ENCODE measurements at places on chromosomes 6 and 20. TPM values are rescaled to one million over a fixed set of nuclear protein-coding genes. Genes with fewer than 3 reads are reported as not detected.

The F13A1 gene
- not detected for total RNA-seq

The C6orf58 gene
- not detected for total RNA-seq

The ZNF322 gene
- 9.1 TPM for total RNA-seq

The PCK1 gene
- not detected for total RNA-seq

The PPP2R5D gene
- total RNA-seq = 63.1 TPM

The TP53TG5 gene
- not detected for total RNA-seq

The POM121L2 gene
- not detected for total RNA-seq

The GDAP1L1 gene
- total RNA-seq = not detected

The SMOC2 gene
- total RNA-seq = not detected

The PAX1 gene
- not detected for total RNA-seq

The SPEF1 gene
- total RNA-seq = 0.16 TPM

The CNKSR3 gene
- not detected for total RNA-seq

The ADGRF5 gene
- total RNA-seq = not detected

The HIVEP1 gene
- 21.2 TPM for total RNA-seq

The IL17A gene
- not detected for total RNA-seq

The TPBG gene
- not detected for total RNA-seq

- DNase-seq = no peak
These were observed 85.8 kb upstream of the AHI1 start for GRCh38 chr6:135583256-135583761.

- DNase-seq = no peak
These were observed 47.9 kb upstream of the ID4 start for GRCh38 chr6:19789100-19789803.

GRCh38 chr6:52284131-52284459 lies 447 bp downstream of the MCM3 start:
- peak; percentile 60 for DNase-seq

- peak; percentile 61 for DNase-seq
These were observed 105.2 kb downstream of the OR2B2 start for GRCh38 chr6:27806981-27807440.

- DNase-seq = no peak
These were observed 37.4 kb downstream of the PLCG1 start for GRCh38 chr20:41174782-41175181.

DNA sequence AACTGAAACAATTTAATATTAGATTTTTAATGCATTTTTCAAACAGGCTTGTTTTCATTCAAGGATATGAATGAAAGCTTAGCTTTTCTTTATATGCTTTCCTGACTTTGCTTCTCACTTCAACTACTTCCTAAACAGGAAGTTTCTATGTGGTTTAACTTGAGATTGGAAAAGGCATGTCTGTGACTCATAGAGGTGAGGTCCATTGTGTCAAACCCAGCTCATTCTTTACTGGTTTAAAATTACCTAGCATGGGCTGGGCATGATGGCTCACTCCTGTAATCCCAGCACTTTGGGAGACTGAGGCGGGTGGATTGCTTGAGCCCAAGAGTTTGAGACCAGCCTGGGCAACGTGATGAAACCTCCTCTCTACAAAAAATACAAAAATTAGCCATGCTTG lies 34.4 kb downstream of the EFHC1 start:
- DNase-seq = no peak

DNA sequence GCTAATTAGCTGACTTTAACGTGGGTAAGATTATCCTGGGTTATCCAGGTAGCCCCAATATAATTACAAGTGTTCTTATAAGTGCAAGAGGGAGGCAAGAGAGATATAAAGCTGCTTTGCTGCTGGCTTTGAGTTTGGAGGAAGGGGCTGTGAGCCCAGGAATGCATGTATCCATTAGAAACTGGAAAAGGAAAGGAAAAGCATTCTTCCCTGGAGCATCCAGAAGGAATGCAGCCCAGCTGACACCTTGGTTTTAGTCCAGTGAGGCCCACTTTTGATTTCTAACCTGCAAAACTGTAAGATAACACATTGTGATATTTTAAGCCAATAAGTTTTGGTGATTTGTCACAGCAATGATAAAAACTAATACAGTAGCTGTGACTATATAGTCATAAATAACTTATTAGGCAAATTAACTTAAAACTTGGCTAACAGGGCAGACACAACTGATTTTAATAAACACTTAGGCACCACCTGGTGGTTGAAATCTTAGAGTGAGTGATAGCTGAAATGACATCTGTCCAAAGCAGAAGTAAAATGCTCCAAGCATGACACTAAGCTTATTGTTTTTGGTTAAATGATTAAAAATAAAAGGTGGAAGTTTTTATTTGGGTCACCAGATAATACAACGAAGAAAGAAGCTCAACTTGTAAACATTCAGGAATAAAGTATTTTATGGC lies 35.6 kb downstream of the ADGRF4 start:
- no peak for DNase-seq

- no peak for DNase-seq
These were observed 120.3 kb downstream of the PXDC1 start for GRCh38 chr6:3631186-3631585.

DNA sequence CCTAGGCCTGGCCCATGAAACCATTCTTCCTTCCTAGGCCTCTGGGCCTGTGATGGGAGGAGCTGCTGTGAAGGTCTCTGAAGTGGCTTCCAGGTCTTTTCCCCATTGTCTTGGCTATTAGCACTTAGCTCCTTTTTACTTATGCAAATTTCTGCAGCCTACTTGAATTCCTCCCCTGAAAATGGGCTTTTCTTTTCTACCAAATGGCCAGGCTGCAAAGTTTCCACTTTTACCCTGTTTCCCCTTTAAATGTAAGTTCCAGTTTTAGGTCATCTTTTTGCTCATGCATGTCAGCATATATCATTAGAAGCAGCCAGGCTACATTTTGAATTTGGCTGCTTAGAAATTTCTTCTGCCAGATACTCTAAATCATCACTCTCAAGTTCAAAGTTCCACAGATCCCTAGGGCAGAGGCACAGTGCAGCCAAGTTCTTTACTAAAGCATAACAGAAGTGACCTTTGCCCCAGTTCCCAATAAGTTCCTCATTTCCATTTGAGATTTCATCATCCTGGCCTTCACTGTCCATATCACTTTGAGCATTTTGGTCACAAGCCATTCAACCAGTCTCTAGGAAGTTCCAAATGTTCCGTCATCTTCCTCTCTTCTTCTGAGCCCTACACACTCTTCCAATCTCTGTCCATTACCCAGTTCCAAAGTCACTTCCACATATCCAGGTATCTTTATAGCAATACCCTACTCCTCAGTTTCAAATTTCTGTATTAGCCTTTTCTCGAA lies 71.9 kb downstream of the TBC1D7 start:
- DNase-seq = no peak

- DNase-seq = no peak
These were observed 2.8 kb downstream of the HMGN3 start for GRCh38 chr6:79231666-79232065.

DNA sequence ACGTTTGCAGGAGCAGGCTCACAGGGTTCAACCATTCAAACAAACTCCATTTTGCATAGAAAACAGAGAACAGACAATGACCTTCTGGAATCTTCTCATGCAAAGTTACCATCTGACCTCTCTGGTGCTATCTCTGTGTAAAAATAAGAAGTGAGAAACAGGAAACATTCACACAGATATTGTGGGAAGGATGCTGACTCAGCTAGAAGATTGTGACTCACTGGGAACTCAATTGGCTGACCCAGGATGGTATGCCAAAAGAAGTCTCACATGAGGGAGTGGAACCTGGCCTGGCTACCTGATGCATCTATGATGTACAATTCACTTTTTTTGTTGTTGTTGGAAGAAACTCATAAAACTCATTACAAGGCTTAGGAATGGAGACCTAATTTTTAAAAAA lies 61.1 kb upstream of the TBX18 start:
- no peak for DNase-seq

DNA sequence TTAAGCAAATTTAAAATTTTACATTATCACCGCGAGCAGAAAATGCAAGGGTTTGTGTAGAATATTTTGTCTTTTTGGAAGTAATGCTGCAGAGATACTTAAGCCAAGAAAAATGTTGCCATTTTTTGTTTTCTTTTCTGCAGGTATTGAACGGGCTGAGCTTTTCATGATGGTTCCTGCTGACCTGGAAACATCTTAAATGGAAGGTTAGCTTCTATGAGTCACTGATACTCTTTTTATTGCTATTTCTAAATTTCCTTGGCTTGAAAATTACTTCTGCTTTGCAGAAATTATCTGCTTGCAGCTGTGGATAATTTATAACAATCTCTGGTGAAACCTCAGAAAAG lies 12.7 kb downstream of the SYTL3 start:
- DNase-seq = no peak

- DNase-seq = no peak
These were observed 654.4 kb downstream of the EYS start for GRCh38 chr6:65052626-65053025.

DNA sequence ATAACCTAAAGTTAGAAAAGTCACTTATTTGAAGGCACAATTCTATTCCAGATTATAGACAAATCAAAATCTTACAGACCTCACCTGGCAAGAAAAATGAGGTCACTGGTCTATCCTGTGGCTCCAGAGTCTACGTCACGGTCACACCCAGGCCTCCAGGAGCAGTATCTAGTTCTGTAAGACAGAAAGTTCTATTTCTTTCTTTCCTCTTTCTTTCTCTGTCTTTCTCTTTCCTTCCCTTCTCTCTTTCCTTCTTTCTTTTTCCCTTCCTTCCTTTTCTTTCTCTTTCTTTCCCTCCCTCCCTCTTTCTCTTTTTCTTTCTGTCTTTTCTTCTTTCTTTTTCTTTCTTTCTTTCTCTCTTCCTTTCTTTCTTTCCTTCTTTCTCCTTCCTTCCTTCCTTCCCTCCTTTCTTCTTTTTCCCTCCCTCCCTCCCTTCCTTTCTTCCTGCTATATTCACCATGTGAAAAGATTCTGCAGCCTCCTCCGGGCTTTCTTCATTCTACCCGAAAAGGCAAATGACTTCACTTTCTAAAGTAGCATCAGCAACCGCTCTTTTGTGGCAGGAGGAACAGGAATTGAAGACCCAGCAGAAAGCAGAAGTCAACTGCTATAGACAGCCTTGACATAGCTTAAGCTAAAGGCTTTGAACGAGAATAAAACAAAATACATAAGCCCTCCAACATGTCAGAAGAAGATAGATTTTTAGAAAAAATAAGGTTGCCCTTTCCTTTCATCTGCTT lies 83.9 kb upstream of the SIRPG start:
- DNase-seq = no peak

DNA sequence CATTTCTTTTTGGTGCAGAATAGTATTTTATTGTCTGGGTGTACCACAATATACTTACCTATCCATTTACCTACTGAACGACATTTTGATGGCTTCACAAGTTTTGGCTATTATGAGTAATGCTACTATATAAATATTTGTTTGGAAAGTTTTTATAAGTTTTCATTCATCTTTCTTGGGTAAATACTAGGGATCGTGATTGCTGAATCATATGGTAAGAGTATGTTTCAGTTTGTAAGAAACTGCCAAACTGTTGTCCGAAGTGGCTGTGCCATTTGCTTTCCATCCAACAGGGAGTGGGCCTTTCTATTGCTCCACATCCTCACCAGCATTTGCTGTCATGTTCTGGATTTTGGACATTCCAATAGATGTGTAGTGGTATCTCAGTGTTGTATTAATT lies 104.2 kb downstream of the CDYL start:
- no peak for DNase-seq

DNA sequence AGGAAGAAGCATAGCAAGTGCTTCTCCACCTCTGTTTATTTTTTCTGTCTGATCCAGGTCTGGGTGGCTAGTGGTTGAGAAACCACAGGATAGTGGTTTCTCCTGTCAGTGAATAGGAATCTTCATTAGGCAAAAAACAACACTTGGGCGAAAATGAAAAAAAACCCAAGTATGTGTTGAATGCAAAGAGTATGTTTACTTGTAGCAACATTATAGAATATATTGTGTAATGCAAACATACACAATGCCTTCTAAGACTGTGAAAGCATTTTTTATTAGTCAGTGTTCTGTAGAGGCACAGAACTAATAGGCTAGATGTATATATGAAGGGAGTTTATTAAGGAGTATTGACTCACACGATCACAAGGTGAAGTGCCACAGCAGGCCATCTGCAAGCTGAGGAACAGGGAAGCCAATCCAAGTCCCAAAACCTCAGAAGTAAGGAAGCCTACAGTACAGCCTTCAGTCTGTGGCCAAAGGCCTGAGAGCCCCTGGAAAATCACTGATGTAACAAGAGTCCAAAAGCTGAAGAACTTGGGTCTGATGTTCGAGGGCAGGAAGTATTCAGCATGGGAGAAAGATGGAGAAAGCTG lies 111.1 kb downstream of the UST start:
- DNase-seq = no peak

DNA sequence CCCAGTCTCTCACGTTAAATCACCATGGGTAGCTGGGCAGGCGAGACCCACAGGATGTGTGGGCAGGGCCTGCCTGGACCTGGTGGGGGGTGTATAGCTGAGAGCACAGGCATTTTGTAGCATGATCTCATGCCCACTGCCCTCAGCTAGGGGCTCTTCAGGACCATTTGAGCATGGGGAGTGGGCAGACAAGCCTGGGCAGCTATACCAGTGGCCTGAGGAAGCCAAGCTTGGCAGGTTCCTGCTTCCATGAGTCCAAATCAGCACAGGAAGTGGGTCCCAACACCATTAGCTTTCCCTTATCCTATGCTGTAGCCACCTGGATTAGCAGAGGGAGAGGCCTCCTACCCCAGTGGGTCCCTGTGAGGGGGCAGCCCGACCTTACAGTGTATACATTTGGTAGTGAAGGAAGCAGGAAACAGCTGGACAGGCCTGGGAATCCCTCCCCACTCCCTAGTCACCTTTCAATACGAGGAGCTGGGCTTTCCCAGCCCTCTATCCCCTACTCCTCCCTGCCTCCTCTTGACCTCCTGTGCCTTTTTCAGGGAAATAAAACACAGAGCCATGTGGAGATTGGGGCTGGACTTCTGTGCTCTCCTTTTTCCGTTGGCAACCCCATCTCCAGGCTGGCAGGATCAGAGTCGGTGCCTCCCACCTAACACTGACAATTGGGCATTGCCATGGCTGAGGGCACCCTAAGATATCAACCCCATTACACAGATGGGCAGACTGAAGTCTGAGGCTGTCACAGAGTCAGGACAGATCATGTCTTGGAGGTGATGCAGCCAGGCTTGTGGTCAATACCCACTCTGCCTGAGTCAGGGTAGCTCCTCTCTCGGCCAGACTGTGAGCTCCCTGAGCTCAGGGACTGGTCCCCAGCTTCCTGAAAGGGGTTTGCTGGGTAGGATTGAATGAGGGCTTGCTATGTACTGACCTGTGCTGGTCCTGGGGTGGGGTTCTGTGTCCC lies 59.8 kb downstream of the MRPL14 start:
- no peak for DNase-seq

GRCh38 chr20:13174402-13174801 lies 46.7 kb upstream of the ISM1 start:
- DNase-seq = no peak

DNA sequence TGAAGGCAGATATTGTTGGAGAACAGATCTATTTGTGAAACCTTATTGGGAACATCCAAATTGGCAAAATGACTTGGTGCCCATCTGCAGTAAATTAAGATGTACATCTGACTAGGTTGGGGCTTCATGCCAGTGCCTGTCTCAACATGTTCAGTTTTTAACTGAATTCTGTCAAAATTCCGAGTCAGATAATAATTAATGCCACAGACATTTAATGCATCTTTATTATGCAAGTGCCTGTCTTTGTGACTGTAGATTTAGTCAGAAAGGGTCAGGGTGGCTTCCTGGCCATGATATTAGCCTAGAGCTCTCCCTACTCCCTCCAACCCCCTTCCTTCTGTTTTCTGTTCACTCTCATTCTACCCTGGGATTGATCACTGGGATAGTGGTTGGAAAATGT lies 199.3 kb upstream of the FLRT3 start:
- no peak for DNase-seq

GRCh38 chr6:79718509-79719247 lies 87.5 kb downstream of the SH3BGRL2 start:
- DNase-seq = no peak

Measured in activated CD8-positive, alpha-beta T cell treated with anti-CD3 and anti-CD28 coated beads, Interleukin-2, amount 10 ng/mL, durations not matched to agents 7 days and 5 days (primary cell).